ENCODE measurements at places on chromosomes 6 and 20. TPM values are rescaled to one million over a fixed set of nuclear protein-coding genes. Genes with fewer than 3 reads are reported as not detected.

The SLC52A3 gene
- total RNA-seq = 3.6 TPM

DNA sequence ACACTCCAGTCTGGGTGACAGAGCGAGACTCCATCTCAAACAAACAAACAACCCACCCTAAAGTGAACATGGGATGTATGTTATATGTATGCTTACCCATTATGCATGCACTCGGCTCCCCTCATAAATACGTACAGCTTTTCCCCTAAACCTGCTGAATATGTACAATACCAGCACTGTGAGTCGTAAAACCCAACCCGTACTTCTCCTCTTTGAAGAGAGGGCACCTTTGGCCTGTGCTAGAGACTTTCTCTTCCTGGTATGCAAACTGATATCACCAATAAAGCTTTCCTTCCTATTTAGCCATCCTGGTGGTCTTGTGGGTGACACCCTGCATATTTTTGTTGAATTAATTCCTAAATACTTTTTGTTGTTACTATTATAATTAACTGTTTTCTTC lies 51.3 kb downstream of the VSTM2L start:
- no peak for DNase-seq

DNA sequence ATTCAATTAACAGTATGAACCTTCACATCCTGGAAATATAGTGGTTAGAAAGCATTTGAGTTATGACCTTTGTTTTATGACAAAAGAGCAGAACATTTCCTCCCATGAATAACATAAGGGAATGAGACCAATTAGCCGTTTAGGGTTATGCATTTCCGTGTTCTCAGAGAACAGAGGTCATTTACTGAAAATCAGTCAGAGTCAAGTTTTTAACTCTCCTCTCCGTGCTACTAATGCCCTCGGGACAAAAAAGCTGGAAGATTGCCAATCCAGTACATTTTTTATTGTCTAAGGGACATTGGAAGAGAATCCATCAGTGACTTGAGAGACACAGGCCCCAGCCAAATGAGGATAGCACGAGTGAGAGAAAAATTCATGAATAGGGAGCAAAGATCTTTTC lies 632.7 kb downstream of the RFPL4B start:
- no peak for DNase-seq

- DNase-seq = peak; percentile 20
These were observed 43.4 kb downstream of the QKI start for GRCh38 chr6:163457637-163458561.

GRCh38 chr6:43878823-43879495 lies 108.9 kb downstream of the VEGFA start:
- no peak for DNase-seq

GRCh38 chr6:148440016-148440415 lies 97.4 kb downstream of the SASH1 start:
- DNase-seq = no peak

DNA sequence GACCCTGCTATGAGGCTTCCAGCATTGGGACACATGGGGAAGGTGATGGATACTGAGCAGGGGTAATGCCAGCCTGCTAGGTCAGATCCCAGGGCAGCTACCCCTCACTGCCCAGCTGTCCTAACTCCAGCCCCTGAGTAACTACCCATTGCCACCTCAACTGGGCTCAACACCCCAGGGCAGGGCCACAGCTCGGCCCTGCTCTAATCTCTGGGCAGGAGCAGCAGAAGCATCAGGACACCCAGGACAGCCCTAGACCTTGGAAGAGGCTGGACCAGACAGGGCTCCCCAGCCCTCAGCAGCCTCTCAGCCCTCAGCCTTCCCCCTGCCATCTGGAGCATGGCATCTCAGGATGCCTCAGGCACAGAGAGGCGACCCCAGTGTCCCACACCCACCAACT lies 67.4 kb upstream of the TOP1 start:
- DNase-seq = no peak

- DNase-seq = no peak
These were observed 105.2 kb upstream of the CARMIL1 start for GRCh38 chr6:25173951-25174474.

GRCh38 chr6:66418906-66419305 lies 711.9 kb upstream of the EYS start:
- DNase-seq = no peak

- DNase-seq = no peak
These were observed 81.3 kb downstream of the C6orf52 start for GRCh38 chr6:10613077-10613476.

DNA sequence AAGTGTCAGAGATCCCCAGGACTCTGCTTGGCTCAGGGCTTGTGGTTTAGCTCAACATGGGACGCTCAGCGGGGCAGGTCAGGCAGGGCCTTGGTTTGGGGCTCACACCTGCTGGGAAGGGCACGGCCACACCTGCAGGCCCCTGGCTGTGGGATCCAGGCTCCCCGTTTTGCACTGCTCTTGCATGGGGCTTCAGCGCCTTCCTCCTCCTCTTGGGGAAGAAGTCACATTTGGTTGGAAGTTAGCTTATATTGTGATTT lies 378.3 kb downstream of the CDH4 start:
- no peak for DNase-seq

DNA sequence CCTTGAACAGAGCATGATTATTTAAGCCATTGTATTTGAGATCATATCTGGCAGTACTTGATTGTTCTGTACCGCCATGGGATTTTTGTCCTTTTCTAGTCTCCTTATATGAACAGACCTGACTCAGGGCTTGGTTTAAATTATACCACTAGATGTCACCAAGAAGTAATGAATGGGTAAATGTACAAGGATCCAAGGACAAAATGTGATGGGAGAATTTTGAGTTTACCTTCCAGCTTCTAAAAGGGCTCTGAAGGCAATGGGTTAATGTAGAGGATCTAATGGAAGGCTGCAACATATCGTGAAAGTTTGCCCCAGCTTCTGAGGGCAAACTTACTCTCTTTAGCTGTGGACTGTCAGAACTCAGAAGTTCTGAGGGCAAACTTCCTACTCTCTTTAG lies 12.0 kb downstream of the RNF8 start:
- DNase-seq = peak; percentile 10

DNA sequence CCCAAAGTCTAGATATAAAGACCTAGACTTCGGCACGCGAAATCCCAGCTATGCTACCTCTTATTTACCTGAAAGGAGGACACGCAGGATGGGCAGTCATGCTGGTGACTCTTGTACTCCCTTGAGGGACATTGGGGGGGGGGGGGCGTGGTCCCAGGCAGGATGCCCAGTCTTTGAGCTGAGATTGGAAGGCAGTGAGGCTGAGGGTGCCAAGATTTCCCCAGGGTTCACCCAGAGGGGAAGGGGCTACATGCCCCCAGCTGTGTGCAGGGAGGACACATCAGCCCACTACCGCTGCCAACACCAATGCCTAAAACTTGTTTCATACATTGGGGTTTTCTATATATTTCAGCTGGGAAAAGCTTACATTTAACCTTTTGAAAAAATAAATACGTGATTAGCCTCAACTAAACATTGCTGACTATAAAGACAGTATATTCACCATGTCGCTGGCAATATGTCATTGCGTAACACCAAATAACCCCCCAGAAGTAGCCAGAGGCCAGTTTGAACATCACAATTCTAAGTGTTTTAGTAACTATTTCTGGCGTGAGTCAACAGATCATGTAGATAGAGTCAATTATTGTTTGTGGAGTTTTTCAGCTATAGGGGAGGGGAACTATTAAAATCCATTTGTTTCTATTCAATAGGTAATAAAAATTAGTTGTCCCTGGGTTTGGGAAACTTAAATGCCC lies 21.6 kb downstream of the MGME1 start:
- no peak for DNase-seq

- no peak for DNase-seq
These were observed 5.7 kb downstream of the HELZ2 start for GRCh38 chr20:63568170-63568981.

DNA sequence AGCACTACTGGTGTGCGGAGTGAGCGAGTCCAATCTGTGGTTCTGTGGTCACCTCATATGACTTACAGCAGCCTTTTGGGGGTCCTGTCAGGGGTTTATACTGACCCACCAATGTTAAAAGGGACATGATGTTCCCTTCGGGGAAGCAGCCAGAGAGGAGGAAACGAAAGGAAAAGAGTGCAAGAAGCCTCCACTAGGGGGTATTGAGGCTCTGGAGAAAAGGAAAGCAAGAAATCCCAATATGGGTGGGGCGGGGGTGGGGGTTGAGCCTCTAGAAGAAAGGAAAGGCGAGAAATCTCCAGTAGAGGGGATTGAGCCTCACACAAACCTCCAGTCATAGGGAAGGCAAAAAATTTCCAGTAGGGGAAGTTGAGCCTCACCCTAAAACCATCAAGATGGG lies 249.3 kb upstream of the ECI2 start:
- peak; percentile 39 for DNase-seq

DNA sequence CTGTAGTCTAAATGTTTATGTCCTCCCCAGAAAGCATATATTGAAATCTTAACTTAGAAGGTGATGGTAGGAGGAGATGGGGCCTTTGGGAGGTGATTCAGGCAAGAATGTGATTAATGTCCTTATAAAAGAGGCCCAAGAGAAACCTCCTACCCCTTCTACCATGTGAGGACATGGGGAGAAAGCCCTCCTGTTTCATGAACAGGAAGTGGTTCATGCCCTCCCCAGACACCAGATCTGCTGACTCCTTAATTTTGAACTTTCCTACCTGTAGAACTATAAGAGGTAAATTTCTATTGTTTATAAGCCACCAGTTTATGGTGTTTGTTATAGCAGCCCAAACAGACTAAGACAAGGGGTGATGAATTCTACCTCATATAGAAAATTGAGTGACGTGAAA lies 8.7 kb upstream of the ECT2L start:
- DNase-seq = no peak

All from GM23338 (cell line).